ENCODE measurements at places on chromosomes 5 and 9.

DNA sequence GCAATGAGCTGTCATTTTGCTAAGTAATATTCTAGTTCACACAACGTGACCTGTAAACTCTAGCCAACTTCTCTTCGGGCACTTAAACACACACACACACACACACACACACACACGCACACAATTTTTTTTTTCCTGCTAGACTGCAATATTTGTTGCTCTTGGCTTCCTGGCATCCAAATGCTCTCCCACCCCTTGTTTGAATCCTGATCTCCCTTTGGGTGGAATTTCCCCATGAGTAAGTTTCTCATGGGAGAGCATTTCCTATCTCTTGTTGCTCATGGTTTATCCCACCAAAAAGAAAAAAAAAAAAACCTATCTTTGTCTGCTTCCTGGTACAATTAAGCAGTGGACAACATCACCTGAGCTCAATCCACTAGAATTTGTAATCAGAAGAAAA, 54.7 kb upstream of the TSLP start:
- DNase-seq: no peak

GRCh38 chr5:76376866-76377230, 26.2 kb upstream of the IQGAP2 start:
- DNase-seq: no peak

DNA sequence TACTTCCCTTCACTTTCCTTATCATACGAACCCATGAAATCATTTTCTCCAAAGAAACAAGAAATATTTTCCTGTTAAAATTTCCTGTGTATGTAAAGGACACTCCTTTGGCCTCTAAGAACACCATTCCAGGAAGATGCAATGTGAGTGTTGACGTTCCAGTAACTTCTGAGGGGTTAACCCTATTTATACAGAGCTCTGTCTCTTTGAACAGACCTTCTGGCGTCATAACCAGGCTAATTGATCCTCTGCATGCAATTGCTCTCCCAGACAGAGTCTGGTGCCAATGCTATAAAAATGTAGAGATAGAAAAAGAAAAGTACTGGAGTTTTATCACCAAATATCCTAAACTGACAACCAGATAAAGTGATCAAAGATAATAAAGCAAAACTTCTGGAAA, 218.5 kb downstream of the TLE1 start:
- DNase-seq: no peak

GRCh38 chr9:86903734-86904085, 43.6 kb downstream of the GAS1 start:
- DNase-seq: no peak

DNA sequence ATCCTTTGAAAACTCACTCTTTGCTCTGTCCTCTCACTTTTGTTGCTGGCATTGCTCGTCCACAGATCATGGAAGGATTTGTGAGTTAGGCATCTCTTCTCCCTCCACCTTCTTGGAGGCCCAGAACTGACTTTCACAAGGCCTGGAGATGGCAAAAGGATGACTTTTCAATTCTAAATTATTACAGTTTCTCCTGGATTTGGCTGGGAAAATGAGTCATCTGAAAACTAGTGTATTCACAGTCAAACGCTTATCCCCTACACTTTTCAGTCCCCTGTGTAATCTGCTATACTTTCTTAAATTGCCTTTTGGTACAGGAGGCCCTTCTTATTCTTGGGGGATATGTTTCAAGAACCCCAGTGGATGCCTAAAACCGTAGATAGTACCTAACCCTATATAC, 35.6 kb downstream of the ADRA1B start:
- DNase-seq: no peak

DNA sequence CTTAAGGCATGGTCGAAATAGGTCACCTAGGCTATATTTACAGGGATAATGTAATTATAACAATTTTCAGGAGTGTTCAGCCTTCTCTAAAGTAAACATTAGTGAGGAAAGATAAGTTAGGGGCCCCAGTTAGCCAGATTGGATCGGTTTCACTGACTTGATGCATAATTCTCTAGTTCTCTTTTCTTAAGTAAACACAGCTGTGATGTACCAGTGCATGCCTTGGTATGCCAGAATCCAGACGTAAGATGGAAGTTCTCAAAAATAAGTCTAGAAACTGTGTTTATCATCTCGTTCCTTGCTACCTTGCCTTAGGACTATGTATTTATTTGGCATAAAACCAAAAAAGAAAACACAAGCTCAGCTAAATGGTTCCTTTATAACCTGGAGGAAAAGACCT, 442.2 kb upstream of the CLINT1 start:
- DNase-seq: no peak

DNA sequence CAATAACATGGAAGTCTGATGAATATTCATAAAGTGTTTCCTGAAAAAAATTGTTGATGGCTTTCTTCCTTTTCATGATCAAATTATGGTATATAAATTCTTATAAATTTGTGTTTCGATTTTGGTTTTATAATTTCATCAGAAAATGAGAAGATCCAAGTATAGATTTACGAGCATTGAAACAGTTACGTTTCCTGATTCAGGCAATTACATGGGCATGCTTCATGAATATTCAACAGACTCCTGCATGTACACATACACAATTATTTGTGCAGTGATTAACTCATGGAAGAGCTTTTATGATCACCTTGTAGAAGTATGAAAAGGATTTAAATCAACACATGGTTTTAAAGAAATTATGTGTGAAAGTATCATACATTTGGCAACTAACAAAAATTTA, 136.7 kb downstream of the MPDZ start:
- no peak for DNase-seq

DNA sequence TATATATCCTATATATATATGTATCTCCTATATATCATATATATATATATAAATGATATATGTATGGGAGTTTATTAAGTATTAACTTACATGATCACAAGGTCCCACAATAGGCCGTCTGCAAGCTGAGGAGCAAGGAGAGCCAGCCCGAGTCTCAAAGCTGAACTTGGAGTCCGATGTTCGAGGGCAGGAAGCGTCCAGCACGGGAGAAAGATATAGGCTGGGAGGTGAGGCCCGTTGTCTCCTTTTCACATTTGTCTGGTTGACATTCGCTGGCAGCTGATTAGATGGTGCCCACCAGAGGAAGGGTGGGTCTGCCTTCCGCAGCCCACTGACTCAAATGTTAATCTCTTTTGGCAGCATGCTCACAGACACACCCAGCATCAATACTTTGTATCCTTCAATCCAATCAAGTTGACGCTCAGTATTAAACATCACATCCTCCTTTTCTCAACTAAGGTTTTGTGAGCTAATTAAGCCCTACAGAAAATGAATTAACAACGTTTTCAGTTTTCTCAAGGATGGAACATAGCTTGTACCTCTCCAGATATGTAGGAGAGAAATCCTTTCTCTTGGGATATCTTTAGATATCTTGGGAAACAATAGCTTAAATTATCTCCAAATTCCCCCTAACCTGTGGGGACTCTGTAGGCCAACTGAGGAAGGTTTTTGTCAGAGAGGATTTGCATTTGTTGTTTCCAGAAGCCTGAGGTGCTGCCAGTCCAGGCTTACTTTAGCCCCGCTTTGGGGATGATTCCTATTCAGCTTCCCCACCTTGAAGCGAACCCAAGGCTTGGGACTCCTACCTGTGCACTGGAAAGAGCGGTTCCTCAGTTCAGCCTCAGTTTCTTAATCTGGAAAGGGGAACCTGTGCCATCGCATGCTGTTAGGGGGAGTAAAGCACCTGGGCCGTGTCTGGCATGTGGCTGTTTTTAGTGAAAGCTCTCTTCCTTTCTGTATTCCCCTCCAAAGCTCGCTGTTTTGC, 163.2 kb downstream of the CACNA1B start:
- no peak for DNase-seq

Data from activated CD4-positive, alpha-beta T cell treated with anti-CD3 and anti-CD28 coated beads, Interleukin-2, amount 50 U/mL, for 4 hours (primary cell).